CD8-positive, alpha-beta T cell (primary cell): ENCODE measurements at places on chromosomes 1 and 21. TPM values are rescaled to one million over a fixed set of nuclear protein-coding genes. Genes with fewer than 3 reads are reported as not detected.

GRCh38 chr1:41447995-41448770 is 36.3 kb downstream of the EDN2 start:
- DNase-seq, result no peak

KLHDC9 gene
- not detected for total RNA-seq

DNA sequence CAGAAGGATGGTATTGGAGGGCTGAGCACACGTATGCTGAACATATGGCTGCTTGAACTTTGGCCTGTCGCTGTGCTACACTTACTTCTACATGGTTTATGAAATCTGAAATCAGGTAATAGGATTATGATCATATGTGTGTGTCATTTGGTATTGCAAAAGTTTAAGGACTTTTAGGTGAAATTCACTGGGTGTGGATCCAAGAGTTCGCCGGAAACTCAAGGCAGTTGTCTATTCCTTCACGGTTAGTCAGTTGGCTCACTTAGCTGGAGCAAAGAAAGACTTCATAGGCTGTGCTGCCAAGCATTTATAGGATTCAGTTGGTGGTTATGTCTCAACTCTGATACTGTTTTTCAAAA is 927 bp downstream of the UAP1 start:
- no peak for DNase-seq

CELA3B gene
- not detected for total RNA-seq

DNA sequence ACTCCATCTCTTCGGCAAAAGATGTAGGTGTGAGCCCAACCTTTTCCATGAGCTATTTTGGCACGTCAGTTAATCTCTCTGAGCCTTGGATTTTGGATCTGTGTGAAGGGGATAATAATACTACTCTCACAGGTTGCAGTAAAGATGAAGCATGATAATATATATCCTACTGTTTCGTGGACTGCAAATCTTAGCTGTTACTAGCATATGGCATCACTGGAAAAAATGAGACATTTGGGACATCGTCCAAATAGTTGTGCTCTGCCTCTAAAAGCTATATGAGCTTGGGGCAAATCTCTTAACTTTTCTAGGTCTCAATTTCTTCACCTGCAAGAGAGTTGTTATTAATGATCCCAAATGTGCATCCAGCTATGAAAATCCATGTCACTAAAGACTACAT is 147.4 kb upstream of the ZRANB2 start:
- no peak for DNase-seq

GRCh38 chr21:35179990-35180540 is 131.0 kb upstream of the RUNX1 start:
- no peak for DNase-seq

SYTL1 gene
- 103 TPM for total RNA-seq

DNA sequence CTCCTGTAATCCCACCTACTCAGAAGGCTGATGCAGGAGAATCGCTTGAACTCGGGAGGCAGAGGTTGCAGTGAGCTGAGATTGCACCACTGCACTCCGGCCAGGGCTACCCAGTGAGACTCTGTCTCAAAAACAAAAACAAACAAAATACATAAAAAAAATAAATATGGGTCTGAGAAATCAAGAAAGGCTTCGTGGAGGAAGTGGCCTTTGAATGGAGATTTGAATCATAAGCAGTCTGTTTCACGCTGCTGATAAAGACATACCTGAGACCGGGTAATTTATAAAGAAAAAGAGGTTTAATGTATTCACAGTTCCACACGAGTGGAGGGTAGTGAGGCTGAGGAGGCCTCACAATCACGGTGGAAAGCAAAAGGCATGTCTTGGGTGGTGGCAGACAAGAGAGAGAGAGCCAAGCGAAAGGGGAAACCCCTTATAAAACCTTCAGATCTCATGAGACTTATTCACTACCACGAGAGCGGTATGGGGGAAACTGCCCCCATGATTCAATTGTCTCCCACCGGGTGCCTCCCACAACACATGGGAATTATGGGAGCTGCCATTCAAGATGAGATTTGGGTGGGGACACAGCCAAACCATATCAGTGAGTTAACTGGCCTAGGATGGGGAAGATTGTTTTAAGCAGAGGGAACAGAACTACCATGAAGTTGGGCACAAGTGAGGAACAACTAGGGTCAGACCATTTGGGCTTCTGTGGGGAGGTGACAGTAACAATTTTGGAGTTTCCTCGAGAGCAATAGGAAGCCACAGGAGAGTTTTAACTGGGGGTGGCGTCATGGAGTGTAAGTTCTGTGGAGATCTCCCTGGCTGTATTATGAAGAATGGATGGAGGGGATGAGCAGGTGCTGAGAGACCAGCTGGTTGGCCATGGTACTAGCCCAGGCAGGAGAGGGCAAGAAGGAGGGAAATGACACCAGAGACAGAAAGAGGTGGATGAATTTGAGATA is 22.2 kb upstream of the WNT4 start:
- DNase-seq, result no peak

HTR6 gene
- total RNA-seq, result 0.87 TPM

- no peak for DNase-seq
These were observed 28.5 kb upstream of the ECE1 start for GRCh38 chr1:21318714-21319159.

ATXN7L2 gene
- 16.8 TPM for total RNA-seq

DNA sequence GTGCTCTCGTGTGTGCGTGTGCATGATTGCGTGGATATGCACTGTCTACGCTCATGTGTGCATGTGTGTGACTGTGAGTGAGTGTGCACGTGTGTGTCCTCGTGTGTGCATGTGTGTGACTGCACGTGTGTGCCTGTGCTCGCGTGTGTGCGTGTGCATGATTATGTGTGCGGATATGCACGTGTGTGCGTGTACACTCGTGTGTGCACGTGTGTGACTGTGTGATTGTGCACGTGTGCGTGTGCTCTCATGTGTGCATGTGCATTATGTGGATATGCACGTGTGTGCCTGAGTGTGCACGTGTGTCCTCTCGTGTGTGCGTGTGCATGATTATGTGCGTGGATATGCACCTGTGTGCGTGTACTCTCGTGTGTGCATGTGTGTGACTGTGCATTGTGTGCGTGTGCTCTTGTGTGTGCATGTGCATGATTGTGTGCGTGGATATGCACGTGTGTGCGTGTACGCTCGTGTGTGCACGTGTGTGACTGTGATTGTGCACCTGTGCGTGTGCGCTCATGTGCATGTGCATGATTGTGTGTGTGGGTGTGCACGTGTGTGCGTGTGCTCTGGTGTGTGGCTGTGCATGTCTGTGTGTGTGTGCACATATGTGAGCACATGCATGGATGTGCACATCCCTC is 2.2 kb downstream of the MMEL1 start:
- no peak for DNase-seq

HDGF gene
- total RNA-seq, result 63.1 TPM

DNA sequence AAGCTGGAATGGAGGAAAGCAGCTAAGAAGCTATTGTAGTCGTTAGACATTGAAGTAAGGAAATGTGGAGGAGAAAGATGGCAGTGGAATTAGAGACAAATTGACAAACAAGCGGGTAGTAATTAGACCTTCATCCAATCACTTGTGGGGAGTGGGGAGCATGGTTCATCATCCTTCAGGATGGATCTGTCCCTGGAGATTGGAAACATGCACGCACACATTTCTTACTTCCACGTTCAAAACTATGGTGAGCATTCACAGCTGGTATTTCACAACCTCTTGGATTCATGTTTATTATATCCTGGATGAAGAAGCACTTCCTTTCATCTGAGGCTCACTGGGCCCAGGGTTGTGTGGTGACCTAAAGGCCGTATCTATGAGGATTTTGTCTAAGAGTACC is 188.1 kb downstream of the ST6GALNAC3 start:
- no peak for DNase-seq

- DNase-seq, result no peak
These were observed 857.4 kb downstream of the USP25 start for GRCh38 chr21:16587141-16587581.

GRCh38 chr1:94522304-94522703 is 19.3 kb downstream of the F3 start:
- no peak for DNase-seq

GRCh38 chr21:43302062-43302700 is 124.8 kb downstream of the SIK1 start:
- no peak for DNase-seq

- no peak for DNase-seq
These were observed 53.6 kb upstream of the DMRTA2 start for GRCh38 chr1:50476800-50477199.

DNA sequence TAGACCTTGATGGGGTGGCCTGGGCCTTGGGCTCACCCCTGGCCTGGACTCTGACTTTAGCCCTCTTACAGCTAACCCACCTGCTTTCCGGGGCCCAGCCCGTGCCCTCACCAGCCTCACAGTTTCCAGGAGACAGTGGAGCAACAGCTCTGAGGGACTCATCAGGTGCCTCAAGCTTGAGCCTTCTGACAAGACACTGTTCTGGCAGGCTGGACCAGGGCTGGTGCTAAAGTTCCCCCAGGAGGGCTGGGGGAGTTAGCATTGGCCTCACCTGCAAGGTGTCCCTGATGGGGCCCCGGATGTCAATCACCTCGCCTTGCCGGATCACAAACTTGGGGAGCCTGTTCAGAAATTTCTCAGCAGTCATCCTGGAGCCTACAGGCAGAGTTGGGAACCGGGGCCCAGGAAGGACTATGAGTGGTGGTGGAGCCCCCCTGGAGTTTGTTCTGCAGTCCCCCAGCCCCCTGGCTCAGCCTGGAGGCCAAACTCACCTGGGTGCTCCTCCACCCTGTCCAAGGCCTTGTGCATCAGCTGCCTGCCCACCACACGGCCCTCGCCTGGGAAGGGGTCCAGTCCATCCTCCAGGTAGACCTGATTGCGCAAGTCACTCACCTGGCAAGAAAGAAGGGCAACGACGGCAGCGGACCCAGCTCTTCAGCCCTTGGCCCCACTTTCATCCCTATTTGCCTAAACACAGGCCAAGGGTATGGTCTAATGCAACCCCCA is 4.1 kb downstream of the SH3BGRL3 start:
- peak; percentile 20 for DNase-seq
